8988T (cell line): ENCODE measurements at places on chromosomes 2 and 18.
A peak's percentile ranks its signal among the peaks of the same experiment; 100 is the strongest.

GRCh38 chr2:52877703-52878102, 889.9 kb upstream of the CHAC2 start:
- DNase-seq, result no peak

DNA sequence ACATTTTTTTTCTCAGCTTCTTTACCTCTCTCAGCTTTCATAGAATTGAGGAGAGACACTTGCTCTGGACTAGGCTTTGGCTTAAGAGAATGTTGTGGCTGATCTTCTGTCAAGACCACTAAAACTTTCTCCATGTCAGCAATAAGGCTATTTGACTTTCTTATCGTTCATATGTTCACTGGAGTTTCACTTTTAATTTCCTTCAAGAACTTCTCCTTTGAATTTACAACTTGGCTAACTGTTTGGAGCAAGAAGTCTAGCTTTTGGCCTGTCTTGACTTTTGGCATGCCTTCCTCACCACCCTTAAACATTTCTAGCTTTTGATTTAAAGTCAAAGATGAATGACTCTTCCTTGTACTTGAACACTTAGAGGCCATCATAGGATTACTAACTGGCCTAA, 104.4 kb upstream of the SLC39A10 start:
- DNase-seq, result no peak

GRCh38 chr2:32564417-32565035, 63.3 kb upstream of the TTC27 start:
- DNase-seq, result no peak

DNA sequence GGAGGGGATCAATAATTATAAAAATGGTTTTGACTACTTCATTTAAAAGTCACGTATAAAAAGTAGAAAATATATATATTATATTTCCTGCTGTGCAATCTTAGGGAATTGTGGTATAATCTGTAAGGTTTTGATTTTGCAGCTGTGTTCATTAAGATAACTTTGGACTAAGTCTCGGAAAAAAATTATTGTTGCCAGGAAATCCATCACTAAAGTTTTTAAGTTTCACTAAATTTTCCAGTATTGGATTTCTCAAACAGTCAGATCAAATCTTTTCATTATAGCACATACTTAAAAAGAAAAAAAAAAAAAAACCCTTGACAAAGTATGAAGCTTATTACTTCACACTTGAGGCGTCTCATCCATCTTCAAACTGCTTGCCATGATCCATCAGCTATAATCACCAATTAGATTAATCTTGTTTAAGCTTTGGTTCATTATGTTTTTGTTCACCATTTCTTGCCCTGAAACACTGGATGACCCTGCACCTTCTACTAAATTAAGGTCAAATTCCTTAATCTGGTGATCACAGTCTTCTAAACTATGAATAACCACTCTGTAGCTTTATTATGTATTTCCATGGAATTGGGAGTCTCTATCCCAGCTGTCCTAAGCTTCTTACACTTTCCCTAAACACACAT, 326.6 kb upstream of the COL3A1 start:
- DNase-seq, result no peak

DNA sequence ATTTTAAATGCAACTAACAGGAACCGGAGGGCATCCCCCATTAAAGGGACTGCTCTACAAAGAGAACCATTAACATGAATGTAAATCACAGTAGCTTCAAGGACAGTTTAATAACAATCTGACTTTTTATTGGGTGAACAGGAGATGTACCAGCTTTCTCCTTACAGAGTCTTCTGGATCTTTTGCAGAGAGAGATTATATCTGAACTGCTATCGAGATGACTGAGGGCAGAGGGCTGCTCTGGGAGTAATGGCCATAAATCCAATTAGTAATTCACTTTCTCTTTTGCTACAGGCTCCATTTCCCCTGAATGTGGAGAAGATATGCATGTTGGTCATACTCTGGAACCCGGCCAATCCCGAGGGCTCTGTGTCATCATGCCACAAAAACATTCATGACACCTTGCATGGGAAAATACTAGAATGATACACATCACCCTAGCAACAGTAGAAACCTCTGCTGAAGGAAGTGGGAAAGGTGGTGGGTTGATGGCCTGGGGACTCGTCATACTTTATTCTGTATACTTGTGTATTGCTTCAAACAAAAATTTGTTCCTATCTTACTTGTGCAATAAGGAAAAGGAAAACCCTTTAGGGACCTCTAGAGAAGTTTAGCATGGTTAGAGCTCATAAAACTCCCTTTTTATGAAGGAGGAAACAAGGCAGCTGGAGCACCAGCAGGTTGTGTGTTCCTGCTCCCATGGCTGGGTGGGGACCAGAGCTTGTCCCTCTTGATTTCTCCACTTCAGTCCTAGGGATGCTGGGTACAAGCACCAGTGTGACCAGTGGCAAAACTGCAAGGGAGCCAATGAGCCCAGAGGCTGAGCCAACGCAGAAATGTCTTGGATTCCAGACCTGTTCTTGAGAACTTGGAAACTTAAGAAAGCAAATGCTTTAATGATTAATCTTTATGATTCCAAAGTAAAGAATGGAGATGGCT, 26.0 kb downstream of the CTAGE1 start:
- no peak for DNase-seq

DNA sequence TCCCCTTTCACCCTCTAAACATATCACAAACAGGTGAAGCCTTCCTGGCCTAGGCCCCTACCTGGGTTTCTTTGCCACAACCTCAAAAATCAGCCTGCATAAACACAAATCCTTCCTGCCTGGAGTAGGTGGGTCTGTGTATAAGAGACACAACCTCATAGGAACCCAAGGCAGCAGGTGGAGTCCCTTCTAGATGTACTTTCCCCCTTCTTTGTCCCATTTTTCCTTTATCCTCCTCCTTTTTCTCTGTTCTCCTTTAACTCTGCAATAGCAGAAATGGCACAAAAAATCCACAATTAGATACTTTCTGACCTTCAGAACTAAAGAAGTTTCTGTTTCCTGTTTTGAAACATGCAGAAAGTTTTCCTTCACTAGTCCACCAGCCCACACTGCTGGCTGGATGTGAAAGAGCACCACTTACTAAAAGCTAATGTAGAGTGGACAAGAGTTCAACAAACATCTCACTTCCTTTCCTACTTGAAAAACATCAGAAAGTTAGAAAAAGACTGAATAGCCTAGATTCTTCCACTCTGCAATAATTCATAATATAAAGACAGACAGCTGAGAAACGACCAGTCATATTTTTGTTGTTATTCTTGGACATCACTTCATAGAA, 11.2 kb downstream of the SLC40A1 start:
- DNase-seq, result no peak

DNA sequence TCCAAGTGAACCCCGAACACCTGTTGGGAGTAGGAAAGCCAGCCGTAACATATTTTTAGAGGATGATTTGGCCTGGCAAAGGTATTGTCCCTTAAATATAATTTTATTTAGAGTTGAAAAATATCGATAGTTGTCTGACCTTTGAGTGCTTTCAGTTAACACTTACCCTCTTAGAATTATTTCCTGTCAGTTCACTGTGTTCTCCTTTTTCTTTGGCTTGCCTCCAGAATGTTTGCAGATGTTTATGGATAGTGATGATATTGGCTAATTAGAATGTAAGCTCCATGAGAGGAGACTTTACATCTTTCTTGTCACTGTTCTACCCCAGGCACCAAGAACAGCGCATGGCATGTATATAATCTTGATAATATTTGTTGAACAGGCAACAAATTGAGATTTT, 19.8 kb downstream of the PIKFYVE start:
- no peak for DNase-seq

DNA sequence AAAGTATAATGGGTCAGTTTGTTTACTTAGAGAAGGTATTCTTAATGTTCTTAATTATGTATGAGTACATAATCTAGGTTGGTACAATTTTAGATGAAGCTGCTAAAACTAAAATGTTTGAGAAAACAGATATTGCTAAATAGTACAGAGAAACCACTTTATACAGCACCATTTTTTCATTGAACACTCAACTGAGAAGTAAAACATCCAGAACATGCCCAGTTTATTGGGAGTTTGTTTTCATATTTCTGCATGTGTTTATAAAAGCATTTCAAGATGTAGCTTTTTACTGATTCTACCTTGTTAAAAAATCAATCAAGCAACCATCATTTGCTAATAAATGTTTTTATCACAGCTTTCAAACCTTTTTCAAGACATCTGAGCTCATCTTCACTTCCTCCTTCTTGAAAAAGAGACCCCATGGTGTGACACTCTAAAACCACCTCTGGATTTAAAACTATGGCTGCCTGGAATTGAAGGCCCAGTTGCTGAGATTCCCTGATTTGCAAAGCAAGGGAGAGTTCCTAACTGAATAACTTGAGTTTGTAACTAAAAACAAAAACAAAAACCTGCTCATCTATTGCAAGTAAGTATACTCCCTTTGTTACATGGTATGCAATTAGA, 585.9 kb downstream of the ZEB2 start:
- DNase-seq, result no peak

GRCh38 chr2:46471-47345, at the start of gene FAM110C:
Gene FAM110C, minus strand, starts transcription at chr2:46505. Its CDS starts 120 bp downstream, at chr2:46385.
- peak; percentile 75 for DNase-seq

GRCh38 chr2:173989160-173989883, 24.1 kb upstream of the SP3 start:
- DNase-seq, result no peak

GRCh38 chr18:36130039-36130831, 536 bp downstream of the ELP2 start:
- DNase-seq, result no peak
